ENCODE measurements at places on chromosomes 13 and 19.
A peak's percentile ranks its signal among the peaks of the same experiment; 100 is the strongest.

DNA sequence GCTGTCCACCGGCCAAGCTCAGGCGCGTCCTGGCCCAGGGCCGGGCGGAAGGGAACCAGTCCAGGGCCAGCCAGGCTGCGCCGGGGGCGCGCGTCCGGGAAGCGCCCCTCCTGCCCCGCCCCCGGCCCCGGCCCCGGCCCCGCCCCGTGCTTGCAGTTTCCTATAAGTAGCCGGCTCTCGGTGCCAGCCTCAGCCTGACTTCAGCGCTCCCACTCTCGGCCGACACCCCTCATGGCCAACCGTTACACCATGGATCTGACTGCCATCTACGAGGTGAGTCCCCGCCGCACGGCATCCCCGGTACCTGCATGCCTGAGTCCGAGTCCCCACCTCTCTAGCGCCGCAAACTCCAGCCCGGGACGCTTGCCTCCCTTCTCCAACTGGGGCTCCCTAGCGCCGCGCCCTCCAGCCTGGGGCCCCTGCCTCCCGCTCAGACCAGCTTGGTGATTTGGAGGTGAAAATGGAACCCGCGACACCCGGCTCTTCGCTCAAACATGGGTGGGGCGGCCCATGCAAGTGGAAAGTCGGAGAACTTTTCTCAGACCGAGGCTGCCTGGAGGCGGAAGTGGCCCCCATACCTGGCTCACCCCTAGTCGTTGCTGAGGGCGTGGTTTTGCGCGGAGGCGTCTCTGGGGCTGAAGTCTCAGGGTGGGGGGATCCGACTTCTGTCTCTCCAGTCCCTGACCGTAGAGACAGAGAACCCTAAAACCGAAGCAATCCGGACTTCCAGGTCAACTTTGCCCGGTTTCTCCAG, at the start of gene ZFP36:
Gene ZFP36 (plus strand): TSS at position 192 of the 754 bp plus-strand sequence. CDS start 58 bp downstream, at position 250.
- DNase-seq = peak; percentile 90

GRCh38 chr19:54607785-54608150, 14.3 kb downstream of the LILRA1 start:
- no peak for DNase-seq

- peak; percentile 88 for DNase-seq
Measured at GRCh38 chr19:7340959-7341837, 7.5 kb upstream of the ARHGEF18 start.

DNA sequence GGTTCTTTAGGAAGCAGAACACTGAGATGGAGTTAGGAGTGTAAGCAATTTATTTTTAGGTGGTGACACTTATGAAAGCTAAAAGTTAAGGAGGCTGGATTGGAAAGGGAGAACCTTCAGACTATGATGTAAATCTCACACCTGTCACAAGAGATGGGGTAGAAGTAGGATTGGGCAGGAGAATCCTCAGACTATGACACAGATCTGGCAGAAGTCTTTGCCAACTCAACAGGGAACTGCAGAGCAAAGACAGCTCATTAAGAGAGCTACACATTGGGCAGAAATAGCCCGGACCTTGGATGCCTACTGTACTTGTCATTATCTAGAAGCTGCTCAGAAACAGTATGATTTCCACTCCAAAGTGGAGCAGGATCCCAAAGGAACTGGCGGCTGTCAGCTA, 134.4 kb downstream of the DNAJC15 start:
- DNase-seq = no peak

DNA sequence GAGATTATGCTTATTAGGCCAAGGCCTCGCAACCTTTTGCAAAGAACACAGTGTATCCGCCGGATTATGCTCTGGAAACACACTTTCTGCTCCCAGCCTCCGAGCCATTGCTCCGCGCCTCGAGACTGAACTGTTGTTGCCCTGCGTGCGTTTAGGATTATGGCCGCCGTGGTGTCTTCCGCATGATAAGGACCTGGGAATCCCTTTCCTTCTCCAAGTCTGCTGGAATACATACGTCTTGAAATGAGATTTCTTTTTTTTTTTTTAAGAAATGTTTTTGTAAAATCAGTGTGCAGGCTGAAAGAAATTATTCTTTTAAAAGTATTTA, 89.8 kb upstream of the SOX1 start:
- DNase-seq = no peak
